HuH-7.5 (cell line): ENCODE measurements at places on chromosomes 13 and 19.
A peak's percentile ranks its signal among the peaks of the same experiment; 100 is the strongest.

DNA sequence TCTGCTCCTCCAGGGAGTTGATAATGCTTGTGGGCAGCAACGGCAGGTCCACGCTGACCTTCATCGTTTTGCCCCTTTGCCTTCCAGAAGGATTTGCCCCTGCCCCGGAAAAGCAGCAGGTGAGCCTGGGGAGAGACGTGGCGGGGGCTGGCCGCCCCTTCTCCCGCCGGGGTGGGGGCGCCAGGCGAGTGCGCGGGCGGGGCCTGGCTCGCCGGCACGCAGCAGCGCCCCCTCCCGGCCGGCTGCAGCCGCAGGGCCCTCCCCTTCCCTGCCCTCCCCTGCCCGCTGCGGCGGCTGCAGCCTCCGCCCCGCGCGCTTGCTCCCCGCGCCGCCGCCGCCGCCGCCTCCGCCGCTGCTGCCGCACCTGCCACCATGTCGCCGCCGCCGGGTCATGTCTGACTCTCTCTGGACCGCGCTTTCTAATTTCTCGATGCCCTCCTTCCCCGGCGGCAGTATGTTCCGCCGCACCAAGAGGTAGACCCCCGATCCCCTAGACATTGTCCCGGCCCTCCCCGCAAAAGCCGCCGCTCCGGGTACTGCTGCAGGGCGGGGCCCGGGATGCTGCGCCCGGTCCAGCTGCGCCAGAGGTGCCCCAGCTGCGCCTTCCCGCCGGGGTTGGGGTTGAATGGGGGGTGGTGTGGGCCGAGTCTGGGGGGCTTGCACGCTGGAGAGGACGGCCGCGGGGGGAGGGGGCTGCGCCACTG, at the start of gene MAST1:
Gene MAST1 (plus strand): TSS at position 334 of the 704 bp plus-strand sequence. CDS start 58 bp downstream, at position 392.
- peak; percentile 91 for DNase-seq

- no peak for DNase-seq
These were observed 22.9 kb downstream of the COG3 start for GRCh38 chr13:45487604-45488003.

- DNase-seq = no peak
These were observed 14.6 kb downstream of the LNX2 start for GRCh38 chr13:27605610-27606200.

DNA sequence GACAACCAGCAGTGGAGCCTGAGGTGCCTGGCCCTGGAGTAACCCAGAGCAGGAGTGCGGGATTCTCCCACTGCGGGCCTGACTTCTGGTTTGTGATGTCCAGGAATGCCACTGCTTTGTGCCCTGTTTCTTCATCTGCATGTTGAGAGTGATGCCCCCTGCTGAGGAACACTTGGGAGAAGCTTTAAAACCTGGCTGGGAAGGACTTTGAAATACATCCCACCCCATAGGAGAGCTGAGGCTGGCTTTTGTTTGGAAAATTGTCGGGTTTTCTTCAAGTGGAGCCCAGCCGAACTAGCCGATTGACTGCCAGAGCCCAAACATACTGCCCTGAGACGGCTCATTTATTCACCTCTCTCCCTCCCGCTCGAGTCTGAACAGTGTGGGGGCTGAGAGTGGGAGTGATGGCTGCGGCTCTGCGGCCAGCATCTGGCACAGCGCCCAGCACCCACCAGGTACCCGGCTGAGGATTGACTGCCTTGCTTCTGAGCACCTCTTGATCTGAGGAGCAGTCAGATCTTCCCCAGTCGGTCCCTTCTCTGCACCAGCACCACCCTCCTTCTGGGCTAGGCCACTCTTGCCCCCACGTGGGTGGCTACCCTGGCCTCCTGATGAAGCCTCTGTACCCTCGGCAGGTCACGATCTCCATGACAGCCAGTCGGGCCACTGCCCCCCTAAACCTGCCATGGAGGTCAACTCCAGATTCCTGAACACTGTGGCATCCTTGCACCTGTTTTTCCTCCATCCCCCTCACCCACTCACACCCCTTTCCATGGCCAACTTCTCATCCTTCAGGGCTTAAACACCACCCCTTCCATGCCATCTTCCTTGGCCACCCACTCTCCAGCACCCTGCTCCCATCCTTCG, 148.9 kb downstream of the SIPA1L3 start:
- no peak for DNase-seq

GRCh38 chr13:77388944-77389624, 62.2 kb upstream of the MYCBP2 start:
- DNase-seq = no peak

DNA sequence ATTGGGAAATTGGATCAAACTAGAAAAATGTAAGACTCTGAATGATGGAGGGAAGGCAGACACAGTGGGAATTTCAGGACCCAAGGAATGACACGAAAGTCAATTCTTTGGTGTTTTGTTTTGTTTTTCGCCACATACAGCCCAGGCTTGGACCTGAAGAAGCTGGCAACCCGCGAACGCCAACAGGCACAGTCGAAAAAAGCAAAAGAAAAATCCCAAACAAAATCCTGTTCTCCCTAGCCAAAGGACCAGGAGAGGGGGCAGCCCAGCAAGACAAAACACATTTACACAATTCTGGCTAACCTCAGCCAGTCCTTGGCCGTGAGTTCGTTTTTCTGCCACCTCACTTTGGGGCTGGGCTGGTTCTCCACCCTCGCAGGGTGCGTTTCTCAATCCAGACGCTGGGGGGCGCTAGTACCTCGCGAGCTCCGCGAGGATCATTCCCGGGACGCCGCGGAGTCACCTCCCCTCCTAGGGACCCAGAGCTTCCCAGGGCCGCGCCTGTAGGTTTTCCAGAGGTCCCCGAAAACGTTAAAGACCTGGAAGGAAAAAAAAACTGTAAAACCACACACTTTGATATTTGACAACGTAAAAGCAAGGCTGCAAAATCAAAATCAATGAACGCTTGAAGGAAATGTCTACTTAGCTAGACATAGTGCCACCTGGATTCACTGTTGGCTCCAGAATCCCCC, 34.9 kb upstream of the TPM4 start:
- peak; percentile 95 for DNase-seq

GRCh38 chr19:7869910-7870511, 4.2 kb downstream of the PRR36 start:
- DNase-seq = peak; percentile 78

DNA sequence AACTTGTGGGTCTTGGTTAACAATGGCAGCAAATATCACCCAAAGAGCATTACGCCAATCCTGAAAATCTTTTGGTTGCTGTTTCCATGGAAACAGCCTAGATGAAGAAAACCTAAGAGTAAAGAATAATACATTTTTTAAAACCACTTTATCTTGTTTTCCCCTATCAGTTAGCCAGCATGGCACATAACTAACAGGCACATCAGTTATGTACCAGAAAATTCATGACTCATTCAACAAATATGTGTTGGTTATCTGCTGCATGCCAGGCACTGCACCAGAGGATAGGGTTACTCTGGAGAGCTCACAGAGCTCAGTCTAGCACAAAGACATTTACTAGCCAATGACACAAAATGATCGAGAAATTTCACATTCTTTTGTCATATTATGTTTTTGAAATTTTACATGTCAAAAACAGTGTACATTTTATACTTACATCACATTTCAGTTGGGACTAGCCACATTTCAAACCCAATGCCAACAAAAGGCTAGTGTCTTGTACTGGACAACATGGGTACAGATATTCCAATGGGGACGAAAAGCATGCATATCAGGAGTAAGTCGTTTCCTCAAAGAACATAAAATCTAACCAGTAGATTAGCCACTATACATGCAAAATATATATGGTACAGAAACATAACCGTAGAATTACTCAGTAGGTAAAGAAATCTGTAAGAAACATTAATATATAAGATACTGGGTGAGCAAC, 20.3 kb downstream of the LNX2 start:
- no peak for DNase-seq

DNA sequence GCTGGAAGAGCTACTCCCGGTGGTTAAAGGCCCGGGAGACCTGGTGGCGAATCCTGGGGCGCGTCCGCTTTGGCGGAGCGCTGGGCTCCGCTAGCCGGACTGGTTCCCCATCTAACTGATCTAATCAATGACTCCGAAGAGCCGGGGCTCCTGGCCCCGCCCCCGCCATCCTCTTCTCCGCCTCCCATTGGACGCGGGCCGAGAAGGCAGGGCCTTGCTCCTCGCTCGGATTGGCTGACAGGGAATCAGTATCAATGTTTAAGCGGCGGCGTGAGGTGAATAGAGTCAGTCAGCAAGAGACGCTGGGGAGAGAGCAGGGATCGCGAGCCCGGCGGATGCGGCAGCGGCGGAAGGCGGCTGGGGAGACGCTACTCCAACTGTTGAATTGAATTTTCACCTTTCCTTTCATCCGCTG, 1.7 kb upstream of the PCDH17 start:
- peak; percentile 87 for DNase-seq

DNA sequence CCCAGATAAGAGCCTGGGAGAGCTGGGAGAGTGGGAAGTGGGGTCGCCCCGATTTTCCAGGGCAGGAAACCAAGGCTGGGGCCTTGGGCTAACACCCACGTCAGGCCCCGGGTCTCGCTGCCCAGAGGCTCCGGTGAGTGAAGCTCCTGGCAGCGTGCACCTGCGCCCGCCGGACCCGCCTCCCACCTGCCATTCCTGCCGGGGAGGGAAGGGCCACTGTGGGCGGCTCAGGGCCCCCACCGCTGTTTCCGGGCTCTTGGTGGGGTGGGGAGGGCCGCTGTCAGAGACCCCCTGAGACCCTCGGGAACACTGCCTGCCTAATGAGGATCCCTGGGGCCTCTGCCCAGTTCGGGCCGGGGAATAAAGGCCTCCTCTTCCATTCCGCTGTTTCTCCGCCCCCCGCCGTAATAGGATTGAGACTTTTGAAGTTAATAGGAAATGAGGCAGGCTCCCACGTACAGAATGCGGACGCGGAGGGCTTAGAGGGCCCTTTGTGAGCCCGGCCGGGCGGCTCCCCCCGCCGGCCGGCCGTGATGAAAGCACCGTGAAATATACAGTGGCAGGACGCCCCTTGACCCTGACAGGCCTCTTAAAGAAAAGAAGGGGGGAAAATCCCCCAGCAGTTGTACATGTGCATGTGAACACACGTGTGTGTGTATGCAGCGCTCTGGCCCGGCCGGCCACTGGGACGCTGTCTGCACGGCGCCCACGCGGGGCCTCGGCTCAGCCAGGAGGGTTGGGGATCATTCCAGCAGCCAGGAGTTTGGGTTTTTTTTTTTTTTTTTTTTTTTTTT, 33.2 kb downstream of the EFNA2 start:
- no peak for DNase-seq

DNA sequence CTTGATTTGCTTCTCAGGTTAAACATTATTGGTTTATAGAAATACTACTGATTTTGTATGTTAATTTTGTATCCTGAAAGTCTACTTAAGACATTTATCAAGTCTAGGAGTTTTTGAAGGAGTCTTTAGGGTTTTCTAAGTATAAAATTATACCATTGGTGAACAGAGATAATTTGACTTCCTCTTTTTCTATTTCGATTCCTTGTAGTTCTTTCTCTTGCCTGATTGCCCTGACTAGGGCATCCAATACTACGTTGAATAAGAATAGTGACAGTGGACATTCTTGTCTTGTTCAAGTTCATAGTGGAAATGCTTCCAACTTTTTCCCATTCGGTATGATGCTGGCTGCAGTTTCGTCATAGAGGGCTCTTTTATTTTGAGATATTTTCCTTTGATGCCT, 807.5 kb upstream of the SLC10A2 start:
- no peak for DNase-seq

GRCh38 chr13:49976314-49977258, 20.3 kb upstream of the TRIM13 start:
- DNase-seq = peak; percentile 46

GRCh38 chr13:89169951-89170350, 1498.8 kb downstream of the SLITRK5 start:
- no peak for DNase-seq
